Stimulated activated CD4-positive, alpha-beta T cell treated with anti-CD3 and anti-CD28 coated beads, Interleukin-15, amount 100 ng/mL, for 1 hour (primary cell): ENCODE measurements at places on chromosomes 3 and 15.

DNA sequence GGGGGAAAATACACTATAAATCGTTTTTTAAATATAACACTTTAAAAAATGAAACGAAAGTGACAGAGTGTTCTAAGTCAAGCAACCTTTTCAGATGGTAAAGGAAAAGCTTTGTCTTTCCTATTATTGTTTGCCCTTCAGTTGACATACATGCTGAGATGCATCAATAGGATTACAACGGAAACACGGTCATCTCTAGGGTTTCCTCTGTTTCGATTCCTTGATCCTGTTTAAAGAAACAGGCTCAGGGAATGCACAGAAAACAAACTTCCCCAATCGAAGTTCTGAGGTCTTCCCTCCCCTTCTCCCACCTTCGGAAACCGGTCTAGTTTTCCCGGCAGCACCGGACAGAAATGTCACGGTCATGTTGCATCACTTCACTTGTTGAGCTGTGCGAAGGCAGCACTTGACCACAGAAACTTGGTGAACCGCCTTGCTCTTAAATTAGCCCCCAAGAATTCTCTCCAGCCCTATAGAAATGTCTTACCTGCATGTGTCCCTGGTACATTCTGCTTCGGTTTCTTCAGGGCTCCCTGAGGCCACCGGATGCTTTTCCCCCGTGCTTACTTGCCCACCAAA, 556 bp downstream of the PEX5L start:
- no peak for DNase-seq

GRCh38 chr3:15356176-15356575, 23.8 kb upstream of the SH3BP5 start:
- DNase-seq = no peak

DNA sequence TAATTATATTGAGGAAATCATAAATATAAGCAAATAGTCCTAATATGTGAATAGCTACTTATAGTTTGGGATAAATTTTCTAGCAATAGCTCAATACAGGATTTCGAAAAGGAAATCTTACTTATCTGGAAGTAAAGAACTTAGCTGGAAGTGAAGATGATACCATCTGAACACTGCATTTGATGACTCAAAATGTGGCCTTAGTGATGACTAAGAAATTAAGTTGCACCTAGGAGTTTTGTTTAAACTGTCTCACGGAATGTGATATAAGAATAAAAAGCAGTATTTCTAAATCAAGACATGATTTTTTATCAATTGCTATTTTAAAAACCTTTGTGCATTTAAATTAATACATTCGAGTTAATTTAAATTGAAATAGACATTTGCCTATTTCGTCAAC, 91.2 kb downstream of the EOMES start:
- DNase-seq = no peak

- no peak for DNase-seq
Observed at GRCh38 chr15:78766041-78766440, 45.2 kb downstream of the ADAMTS7 start.

- no peak for DNase-seq
Observed at GRCh38 chr15:54506977-54507524, 528.8 kb downstream of the UNC13C start.

GRCh38 chr3:37107846-37108245, 66.5 kb downstream of the LRRFIP2 start:
- no peak for DNase-seq

DNA sequence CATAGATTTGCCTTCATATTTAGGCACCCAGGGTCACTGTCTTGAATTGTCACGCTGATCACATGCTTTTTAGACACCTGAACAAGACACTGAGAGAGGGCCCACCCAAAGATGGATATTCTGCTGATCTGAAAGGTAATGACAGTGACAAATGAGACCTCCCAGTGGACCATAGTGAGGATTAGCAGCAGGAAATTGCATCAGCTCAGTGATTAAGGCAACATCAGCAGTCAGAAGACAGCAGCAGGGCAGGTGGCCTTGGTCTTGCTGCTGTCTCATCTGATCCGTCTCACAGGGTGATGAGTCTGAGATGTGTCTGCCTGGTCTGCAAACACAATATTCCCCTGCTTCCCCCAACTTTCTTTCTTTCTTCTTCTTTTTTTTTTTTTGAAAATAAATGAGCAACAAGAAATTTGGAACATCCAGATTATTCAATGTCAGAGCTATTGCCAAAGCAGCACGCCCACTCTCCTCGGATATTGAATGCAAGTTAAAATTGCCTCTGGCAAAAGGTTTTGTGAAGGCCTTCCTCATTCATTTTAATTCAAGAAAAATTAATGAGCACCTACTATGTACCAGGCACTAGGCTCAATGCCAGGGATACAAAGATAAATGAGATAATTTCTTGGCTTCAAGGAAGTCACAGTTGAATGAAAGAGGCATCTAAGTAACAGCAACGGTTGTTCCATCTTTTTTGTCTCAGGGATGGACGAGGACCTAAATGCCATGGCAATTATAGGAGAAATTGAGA, 14.1 kb downstream of the OTOL1 start:
- DNase-seq = no peak

DNA sequence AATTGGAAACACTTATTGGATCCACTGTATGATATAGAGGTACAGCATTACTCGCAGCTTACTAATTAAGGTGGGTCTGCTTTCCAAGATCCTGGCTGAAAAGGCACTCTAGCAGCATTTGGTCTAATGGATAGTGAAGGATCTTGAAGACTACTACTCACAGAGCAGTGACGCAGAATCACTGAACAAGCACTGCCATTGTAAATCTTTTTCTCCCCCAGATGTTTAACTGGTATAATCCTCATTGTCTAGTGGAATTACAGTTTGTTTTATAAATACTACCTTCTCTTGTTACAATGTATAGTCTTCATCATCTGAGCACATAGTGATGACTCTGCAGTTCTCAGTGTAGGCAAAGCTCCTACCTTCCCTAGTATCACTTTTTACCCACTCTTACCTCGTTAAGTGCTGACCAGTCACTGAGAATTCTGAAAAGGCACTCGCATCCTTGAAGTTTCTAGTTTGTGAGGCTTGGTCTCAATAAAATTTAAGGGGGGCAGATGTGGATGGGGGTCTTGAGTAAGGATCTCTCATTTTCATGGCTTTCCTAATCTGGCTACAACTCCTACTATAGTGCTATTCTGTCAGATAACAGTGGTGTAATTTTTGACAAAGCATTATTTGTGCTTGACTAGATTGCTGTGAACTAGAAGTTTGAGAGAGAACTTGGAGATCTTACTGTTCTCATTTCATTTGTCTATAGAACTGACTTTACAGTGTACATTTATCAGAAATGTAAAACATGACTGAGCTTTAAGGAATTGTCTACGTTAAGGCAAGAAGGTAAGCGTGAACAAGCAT, 23.2 kb downstream of the MAPK6 start:
- no peak for DNase-seq

DNA sequence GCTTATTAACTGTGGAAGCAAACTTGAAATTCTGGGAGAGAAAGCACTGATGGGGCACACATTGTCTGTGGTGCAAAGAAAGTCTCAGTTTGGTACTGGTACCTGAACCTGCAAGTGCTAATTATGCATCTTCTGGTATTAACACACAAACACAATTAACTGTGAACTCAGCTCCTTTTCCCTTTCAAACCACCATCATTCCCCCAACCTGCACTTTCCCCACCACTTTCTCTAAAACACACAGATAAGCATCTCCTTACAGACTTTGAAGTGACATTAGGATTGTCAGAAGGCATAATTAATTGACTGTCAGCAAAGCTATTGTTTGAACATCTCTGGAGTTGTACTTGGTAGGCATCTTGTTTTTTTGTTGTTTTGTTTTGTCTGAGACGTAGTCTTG, 452.2 kb upstream of the TPRG1 start:
- no peak for DNase-seq

DNA sequence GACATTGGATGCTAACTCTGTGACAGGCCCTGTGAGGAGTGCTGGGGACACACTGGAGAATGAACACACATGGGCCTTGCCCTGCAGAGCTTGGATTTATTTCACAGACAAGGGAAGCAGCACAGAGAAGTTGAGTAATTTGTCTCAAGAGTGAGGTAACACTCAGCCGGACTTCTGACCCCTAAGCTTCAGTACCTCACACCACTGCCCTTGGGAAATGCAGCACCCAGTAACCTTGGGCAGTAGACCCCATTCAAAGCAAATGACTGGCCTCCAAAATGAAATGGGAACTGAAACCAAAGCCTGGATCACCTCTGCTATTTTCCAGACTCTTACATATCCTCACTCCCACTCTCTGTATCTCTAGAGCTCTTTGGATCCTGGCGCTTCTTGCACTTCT, 37.3 kb downstream of the RFT1 start:
- no peak for DNase-seq

DNA sequence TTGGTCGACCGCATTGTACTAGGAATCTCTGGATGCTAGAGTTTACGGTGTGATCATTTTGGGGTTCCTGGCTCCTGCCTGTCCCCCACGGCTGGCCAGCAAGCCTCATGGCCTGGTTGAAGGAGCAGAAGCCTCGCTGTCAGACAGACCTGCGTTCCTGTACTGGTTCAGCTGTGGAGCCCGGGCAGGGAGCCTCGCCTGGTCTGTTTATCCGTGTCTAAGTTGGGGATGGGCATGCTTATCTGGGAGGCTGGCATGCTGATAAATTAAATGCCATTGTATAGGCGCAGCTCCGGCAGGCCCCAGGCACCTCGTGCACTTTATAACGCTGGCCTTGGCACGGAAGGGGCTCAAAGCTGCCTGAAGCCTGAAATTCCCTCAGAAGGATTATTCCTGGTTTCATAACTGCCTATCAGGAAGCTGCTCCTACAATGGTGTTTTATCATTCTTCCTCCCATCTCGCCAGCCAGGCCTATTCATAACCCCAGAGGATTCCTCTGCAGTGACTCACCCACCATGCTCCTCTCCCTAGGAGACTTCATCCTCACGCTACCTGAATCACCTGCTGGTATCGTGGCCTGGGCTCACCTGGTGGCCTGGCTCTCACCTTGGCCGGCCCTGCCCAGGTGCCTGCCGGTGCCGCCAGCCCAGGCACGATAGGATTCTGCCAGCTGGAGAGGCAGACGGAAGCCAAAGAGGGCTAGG, 110.9 kb downstream of the ASB7 start:
- DNase-seq = no peak

DNA sequence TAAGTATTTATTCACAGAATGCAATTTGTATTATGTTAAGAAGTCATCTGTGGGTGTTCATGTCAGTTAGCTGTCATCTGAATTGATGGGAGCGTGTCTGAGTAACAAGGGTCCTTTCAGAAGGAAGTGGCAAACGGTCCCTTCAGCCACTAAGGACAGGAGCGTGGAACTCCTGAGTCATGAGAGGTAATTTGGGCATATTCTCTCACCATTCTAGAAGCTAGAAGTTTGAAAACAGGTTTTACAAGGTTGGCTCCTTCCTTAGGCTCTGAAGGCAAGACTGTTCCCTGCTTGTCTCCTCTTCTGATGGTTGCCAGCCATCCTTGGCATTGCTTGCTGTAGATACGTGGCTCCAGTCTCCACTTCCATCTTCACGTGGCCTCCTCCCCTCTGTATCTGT, 19.7 kb downstream of the ABHD2 start:
- DNase-seq = no peak

GRCh38 chr3:71464613-71465012, 118.9 kb downstream of the FOXP1 start:
- no peak for DNase-seq

- no peak for DNase-seq
Observed at GRCh38 chr15:81297147-81297572, 26.8 kb downstream of the STARD5 start.

- DNase-seq = no peak
Observed at GRCh38 chr3:56133423-56133822, 334.8 kb downstream of the ERC2 start.

- DNase-seq = no peak
Observed at GRCh38 chr15:79194386-79194785, 88.1 kb upstream of the ANKRD34C start.

DNA sequence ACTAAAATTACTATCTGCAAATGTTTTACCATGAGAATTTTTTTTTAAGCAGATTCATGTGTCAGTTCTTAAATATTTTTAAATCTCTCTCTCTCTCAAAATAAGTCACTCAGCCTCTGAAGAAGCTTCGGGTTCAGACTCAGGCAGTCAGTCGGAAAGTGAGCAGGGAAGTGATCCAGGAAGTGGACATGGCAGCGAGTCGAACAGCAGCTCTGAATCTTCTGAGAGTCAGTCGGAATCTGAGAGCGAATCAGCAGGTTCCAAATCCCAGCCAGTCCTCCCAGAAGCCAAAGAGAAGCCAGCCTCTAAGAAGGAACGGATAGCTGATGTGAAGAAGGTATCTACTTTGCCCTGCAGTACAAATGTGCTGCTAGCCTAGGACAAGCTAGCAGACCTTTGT, 24.1 kb downstream of the CHD2 start:
- DNase-seq = no peak

- DNase-seq = no peak
Observed at GRCh38 chr3:156682963-156683362, 8.6 kb downstream of the TIPARP start.

- no peak for DNase-seq
Observed at GRCh38 chr15:92528736-92529135, 126.8 kb downstream of the FAM174B start.

DNA sequence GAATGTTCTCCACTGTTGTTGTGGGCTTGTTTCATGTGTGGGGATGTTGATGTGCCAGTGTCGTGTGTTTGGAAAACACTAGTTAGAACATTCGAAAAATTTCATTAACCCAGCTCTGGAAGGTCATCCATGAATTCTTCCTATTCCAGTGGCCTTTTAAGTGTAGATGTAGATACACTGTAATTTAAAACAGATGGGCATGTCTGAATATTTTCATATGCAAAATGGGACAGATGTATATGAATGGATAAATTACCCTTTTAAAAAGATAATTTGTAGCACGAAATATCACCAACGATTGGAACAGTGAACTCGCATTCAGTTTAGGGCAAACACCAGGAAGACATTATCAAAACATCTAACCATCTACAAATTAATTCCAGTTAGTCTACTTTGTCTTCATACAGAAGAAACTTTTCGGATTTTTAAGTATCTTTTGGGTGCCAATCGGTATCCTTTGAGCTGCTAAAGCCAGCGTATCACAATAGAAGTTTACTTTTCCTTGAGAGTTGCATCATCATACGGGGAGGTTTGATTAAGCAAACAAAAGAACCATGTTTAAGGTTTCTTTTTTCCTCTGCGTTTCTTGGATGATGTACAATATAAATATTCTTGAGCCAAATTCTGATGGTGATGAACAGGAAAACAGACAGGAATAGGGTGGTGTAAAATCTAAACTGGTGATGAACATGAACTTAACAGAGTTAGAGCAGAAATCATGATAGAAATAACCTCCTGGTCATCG, 528.1 kb downstream of the FOXP1 start:
- no peak for DNase-seq

DNA sequence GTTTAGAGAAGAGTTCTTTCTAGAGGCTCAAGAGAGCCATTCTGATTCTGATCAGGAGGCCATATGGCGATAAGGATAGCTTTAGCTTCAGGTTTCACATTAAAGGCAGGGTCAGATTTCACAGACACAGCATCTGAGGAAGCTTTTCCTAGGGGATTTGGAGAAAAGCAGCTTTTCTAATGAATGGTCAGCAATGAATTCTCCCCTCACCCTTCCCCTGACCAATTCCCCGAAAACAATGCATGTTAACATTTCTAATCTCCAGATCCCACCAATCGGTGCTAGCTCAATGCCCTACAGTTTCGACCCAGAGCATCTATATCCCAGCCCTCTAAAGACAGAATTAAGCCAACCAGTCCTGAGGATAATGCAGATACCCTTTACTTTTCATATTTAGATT, 9.8 kb downstream of the AGBL1 start:
- no peak for DNase-seq

GRCh38 chr3:187382609-187383151, 14.5 kb downstream of the RTP4 start:
- DNase-seq = no peak

- DNase-seq = no peak
Observed at GRCh38 chr3:150344079-150344759, 63.9 kb upstream of the TSC22D2 start.

GRCh38 chr15:61083081-61083787, 145.9 kb downstream of the RORA start:
- DNase-seq = no peak
